ENCODE measurements at places on chromosomes 1 and 21.
A peak's percentile ranks its signal among the peaks of the same experiment; 100 is the strongest.

GRCh38 chr21:33230545-33231324 is 997 bp downstream of the IFNAR2 start:
- peak; percentile 45 for DNase-seq

DNA sequence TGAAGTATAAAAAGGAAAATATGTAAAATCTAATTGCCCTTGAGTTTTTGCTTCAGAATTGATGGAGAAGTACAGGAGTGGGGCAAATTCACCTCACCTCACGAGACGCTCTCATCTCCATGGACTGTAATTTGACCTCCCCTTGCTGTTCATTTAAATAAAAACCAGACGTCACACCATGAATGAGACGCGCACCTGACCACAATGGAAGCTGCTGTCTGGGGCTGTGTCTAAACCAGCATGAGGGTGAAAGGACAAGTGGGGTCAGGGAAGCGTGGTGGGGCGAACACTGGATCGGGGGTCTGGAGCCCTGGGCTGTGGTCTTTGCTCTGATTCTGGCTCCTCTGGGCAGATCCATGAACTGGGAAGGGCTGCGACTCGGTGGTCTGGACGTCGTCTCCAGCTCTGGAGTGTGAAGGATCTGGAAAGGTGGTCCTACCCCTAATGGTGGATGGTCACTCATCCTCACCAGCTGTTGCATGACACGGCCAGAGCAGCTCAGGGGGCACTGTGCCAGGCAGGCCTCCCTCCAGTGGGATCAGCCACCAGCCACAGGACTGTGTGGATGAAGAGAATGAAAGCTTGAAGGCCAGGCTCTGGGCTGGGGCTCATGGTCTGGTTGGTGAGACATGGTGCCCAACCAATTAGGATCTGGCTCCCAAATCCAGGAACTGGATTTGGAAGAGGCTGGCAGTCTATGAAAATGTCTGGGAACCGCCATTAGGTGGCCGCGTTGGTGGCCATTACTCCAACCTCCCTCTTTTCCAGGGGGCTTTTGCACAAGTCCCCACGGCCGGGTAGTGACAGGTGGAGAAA is 728.6 kb downstream of the PTPRU start:
- DNase-seq: no peak

- DNase-seq: peak; percentile 71
These were observed 3.5 kb upstream of the LRRC38 start for GRCh38 chr1:13517193-13517812.

GRCh38 chr21:44531606-44532564 is 8.1 kb downstream of the KRTAP10-1 start:
- no peak for DNase-seq

DNA sequence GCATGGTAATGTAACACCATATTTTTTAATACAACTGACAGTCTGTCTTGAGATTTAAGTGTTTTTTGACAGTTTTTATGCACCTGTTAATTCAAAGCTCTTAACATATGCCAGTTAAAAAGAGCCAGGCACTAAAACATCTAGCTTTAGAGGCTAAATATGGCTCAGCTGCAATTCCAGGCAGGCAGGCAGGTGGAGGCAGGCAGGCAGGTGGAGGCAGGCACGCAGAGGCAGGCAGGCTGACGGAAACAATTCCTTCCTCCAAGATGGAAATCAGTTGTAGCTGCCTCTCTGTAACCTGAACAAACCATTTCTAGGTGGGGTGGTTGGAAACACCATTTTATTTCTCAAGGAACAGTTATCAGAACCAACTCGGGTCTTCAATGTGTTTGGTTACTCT is 51.2 kb downstream of the GORAB start:
- DNase-seq: no peak

GRCh38 chr1:232334811-232335210 is 295.1 kb downstream of the SIPA1L2 start:
- no peak for DNase-seq

GRCh38 chr1:226425431-226426031 is 17.6 kb upstream of the PARP1 start:
- no peak for DNase-seq

DNA sequence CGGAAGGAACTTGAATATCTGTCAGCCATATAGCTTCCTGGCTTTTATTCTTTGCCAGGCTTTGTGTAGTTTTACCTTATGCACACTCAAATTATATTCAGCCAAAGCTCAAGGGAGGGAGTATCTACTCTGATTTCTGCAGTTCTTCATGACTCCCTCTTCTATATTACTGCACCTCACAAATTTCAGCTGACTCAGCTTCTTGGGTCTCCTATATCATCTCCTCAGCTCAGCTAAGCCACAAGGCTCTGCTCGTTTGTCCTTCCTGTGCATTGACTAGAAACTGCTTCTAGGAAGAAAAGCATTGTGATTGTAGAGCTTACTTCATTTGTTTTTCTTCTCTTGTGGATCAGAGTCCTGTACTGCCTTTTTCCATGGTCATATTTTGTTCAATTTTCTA is 37.4 kb downstream of the BTBD8 start:
- DNase-seq: no peak

- DNase-seq: no peak
These were observed 12.9 kb upstream of the BCL10 start for GRCh38 chr1:85289207-85289847.

DNA sequence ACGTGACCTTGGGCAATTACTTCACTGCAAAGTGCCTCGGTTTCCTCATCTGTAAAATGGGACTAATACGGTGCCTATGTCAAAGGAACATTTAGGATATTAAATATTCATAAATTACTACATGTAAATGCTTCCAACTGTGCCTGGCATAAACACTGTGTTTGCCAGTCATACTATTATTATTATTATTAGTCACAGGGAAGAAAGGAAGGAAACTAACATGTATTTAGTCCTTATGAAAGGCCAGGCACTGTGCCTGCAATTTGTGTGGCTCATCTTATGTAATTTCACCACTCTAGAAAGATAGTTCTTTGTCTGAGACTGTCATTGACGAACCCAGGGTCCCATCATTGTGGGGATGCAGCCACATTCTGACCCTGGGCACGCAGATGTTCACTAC is 45.0 kb downstream of the EPHB2 start:
- no peak for DNase-seq

- no peak for DNase-seq
These were observed 73.8 kb downstream of the USP24 start for GRCh38 chr1:55141295-55141893.

DNA sequence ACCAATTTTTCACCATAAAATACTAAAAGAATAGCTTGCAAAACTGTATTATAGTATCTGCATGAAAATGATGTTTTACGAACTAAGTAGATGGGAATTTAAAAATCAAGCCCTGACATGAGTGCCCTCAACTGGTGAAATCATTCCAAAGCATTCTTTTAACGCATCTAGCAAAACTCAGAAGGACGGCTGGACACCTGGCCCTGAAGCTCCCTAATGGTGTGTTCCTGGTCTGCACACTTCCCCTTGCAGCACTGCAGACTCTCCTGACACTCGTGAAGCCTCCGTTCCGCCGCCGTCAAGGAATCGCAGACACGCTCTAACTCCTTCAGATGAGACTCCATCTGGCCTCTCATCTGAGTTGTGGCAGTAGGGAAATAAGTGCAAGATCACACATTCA is 39.9 kb downstream of the ODF2L start:
- DNase-seq: no peak

- no peak for DNase-seq
These were observed 16.2 kb upstream of the OTUD3 start for GRCh38 chr1:19866029-19866428.

- no peak for DNase-seq
These were observed 9.3 kb upstream of the CAPN2 start for GRCh38 chr1:223702735-223703667.

GRCh38 chr1:33782776-33783175 is 81.1 kb upstream of the HMGB4 start:
- DNase-seq: no peak
